Endothelial cell (in vitro differentiated cells): ENCODE measurements at places on chromosomes 2 and 18.

DNA sequence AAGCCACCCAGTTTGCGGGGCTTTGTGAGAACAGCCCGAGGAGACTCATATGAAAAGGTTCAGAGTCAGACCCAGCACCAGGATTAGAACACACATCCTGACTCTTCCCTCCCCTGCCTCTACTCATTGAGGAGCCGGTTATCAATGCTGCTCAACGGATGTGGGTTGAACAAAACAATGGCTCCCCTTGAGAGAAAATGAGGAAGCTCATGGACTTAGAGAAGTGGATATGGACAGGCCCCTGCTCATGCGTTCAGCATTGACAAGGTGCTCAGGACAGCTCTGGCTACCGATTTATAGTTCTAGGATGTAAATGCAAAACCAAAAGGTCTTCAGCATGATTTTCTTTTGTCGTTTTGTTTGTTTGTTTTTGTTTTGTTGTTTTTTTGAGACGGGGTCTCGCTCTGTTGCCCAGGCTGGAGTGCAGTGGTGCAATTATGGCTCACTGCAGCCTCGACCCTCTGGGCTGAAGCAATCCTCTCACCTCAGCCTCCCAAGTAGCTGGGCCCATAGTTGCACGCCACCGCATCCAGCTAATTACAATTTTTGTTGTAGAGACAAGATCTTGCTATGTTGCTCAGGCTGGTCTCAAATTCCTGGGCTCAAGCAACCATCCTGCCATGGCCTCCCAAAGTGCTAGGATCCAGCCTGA lies 32.0 kb upstream of the AGAP1 start:
- DNase-seq: no peak

GRCh38 chr2:108538000-108538625 lies 3.8 kb downstream of the LIMS1 start:
- DNase-seq: no peak

GRCh38 chr18:77645170-77645872 lies 395.7 kb downstream of the GALR1 start:
- DNase-seq: no peak

GRCh38 chr2:2271469-2271941 lies 59.6 kb downstream of the MYT1L start:
- peak; percentile 18 for DNase-seq

DNA sequence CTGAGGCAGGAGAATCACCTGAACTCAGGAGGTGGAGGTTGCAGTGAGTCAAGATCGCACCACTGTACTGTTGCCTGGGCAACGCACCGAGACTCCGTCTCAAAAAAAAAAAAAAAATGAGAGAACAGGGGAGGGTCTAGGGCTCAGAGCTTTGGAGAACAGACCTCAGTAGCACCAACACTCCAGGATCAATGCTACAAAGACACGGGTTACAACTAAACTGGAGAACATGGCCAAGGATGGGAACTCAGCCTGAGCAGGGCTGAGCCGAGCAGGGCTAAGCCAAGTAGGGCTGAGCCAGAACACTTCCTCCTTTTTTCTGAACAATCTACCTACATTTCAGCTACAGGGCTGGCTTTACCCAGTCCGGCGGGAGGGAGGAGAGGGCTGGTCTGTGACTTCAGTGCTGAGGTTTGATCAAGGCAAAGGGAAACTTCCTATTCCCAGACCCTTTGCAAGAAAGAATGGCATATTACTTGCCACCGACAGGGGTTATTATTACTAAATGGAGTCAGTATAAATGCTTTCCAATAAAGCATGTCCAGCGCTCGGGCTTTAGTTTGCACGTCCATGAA lies 2.9 kb upstream of the CASP8 start:
- peak; percentile 48 for DNase-seq

DNA sequence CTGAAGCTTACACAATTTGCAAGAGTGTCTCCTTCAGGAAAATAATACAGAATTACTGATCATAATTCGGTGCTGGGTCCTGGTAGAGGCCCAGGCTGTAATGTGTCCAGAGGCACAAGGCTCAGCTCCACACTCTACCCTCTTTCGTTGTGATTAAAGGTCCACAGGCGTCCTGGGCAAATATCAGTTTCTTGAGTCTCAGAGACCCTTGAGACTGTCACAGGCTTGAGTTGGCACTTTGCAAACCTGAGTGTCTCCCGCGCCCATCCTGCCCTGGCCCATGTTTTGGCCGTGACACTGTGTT lies 46.9 kb upstream of the SMAD7 start:
- DNase-seq: no peak

DNA sequence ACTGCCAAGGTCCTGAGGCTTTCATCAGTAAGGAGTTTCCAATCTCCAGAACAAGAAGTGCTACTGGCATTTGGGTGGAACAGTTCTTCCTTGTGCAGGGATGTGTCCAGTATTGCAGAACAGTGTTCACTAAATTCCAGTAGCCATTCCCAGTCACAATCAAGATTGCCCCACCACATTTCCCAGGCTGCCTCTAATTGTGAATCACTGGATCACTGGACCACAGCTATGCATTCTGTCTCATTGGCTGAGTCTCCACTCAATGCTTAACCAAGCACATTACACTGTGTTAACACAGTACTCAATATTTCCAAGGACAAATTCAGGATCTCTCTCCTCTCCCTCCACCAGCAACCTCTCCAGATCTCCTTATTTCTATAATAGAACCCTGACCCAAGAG lies 160.2 kb upstream of the CCDC150 start:
- DNase-seq: no peak

DNA sequence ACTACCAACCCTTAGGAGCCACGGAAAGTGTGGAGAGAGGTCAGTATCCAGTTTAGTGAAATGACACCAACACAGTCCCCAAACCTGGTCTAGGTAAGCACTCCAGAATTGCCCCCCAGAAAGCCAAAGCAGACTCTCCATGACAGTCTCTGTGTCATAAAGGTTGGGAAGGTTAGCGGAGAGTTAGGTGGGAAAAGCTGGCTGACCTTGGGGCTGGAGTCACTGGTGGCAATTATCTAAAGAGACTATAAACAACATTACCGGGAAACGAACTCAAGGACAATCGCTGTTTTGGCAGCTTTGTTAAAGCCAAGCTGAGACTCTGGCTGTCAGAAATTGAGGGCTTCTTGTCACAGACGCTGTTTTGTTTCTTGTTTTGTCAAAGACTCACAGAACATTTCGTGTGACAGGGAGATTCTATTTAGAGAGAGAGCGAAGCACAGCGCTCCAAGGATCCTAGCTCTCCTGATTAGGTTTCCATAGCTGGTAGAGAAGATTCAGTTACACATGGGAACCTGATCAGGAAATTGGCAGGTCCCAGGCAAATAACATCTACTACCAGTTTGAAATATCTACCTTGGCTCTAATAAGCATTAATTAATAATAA lies 111.3 kb downstream of the LNPK start:
- DNase-seq: no peak

GRCh38 chr2:238389988-238390589 lies 36.6 kb upstream of the ASB1 start:
- peak; percentile 35 for DNase-seq

DNA sequence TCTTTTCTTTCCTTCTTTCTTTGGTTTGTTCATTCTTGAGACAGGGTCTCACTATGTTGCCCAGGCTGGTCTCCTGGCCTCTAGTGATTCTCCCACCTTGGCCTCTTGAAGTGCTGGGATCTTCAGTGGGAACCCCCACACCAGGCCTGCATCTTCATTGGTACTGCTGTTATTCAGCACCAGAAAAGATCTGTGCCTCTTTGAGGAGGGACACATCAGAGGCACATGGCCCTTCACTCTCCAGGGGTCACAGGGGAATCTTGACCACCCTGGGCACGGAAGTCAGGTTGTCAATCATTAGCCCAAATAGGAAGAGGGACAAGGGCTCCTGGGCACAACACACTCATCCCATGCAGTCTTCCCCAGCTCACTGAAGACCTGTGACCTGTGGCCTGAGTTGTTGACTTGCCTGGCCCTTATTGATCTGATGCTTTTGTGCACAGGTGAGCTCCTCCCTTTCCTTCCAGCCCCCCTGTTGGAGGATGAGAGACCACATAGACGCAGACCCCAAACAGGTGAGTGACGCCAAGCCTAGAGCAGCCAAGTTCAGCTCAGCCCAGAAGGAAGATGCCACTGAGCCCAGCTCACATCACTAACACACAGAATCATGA lies 33.0 kb upstream of the ODC1 start:
- DNase-seq: no peak

DNA sequence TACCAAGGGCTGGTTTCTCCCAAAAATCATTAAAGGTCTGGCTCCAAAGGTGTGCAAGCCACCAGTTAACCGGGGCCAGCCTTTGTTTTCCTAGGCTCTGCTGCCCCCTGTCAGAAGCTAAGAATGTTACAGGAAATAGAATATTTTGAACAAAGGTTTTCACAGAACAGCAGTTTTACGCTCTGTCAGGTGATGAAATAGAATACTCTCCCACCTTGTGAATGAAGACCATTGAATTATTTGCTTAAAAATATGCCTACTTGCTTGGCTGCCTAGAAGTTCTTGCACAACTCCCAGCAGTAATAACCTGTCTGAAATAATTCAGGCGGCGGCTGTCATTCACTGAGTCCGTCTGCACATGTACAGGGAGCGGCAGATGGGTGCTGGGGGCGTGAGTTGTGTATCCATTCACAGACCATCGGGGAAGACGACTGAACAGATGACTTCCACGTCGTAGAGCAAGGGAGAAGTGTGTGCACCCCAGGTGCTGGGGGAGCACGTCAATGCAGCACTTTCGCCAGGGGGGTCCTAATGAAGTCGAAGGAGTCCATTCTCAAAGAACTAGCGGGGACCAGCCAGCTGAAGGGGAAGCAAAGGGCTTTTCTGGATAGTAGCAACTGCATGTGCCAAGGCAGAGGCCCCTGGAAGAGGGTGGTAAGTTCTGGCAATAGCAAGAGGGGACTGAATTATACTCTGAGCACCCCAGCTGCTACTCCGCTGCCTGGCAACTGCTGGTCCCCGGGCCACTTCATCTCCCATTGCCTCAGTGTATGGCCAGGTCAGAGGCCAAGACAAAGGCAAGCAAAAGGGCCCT lies 56.1 kb downstream of the SF3B1 start:
- DNase-seq: peak; percentile 66

DNA sequence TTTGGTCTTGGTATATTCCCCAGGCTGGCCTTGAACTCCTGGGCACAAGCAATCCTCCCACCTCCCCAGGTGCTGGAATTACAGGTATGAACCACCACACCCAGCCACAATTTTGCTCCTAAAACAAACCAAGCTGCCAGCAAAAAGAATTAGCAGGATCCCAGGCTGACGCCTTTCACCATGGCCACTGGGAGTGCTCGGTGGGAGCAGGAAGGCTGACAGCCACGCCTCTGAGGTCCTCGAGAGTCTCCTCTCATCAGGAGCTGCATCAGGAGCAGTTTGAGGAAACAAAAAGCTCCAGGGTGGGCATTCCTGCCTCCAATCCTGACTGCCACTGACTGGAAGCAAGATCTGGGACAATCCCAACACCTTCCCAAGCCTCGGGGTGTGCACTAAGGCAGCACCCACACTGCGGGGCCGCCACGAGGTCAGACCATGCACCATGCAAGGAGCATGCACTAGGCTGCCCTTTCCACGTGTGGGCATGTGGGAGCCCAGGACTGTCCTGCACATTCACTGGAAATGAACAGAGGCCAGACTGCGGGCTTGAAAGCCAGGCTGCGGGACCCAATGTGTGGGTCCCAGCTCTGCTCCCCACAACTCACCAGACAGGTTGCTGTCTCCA lies 51.4 kb downstream of the TFCP2L1 start:
- no peak for DNase-seq

GRCh38 chr2:206859330-206859739 lies 80.0 kb upstream of the CPO start:
- DNase-seq: no peak

DNA sequence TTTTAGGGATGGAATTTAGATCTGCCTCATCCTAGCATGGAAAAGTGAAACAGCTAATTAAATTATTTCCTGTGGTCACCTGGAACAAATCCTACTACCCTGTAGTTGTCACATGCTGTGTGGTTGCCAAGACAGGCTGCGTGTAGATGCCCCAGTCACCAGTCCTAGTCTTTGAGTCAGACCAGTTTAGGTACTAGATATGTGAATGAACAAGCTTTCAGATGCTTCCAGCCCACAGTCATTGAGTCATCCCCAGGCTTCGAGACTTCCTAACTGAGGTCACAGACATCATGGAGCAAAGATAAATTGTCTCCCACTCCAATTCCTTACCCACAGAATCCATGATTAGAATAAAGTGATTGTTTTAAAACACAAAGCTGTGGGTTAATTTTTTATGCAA lies 35.8 kb upstream of the GRB14 start:
- no peak for DNase-seq

DNA sequence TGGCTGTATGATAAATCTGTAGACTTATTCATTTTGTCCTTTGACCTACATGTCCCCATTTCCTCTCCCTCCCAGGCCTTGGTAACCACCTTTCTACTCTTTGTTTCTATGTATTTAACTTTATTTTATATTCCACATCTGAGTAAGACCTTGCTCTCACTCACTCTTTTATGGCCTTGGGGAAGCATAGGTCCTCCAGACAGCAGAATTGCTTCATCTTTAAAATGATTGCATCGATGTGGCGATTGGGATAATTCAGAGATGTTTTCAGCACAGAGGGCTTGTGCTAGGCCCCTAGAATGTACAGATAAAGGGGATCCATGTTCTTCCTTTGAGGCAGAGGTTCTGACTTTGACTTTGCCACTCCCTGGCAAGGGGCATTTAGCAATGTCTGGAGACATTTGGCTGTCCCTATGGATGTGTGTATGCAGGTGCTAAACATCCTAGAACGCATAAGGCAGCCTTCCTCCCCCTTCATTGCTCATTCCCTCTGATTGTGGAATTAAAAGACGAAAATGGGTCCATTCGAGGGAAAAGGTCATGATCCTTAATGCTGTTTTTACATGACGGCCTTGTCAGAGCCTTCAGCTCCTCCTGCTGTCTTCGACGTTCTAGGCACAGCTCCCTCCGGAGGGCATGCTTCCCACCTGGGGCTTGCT lies 1.2 kb upstream of the GPR39 start:
- DNase-seq: no peak

- no peak for DNase-seq
Observed at GRCh38 chr2:83971547-83971946, 487.5 kb downstream of the SUCLG1 start.

DNA sequence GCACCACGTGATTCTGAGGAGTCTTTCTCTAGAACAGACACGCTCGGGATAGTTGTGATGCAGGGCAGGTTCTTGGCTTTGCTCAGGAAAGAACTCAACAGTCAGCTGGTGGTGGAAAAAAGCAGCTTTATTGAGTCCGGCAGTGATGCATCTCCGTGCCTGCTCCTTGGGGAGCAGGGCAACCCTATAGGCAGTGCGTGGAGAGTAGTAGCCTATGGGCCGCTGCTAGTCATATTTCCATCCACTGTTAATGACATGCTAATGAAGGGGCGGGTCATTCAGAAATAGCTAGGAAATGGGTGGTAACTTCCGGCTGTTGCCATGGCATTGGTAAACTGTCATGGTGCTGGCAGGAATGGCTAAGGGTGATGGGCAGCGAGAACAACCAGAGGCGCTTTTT lies 11.6 kb upstream of the ACKR3 start:
- no peak for DNase-seq

- peak; percentile 42 for DNase-seq
Observed at GRCh38 chr2:64750001-64750816, 96.5 kb upstream of the SERTAD2 start.
